ENCODE measurements at places on chromosomes 1 and 21. TPM values are rescaled to one million over a fixed set of nuclear protein-coding genes. Genes with fewer than 3 reads are reported as not detected.

Gene IGSF3
- total RNA-seq, result 0.06 TPM

- no peak overlapping the region for H3K27ac ChIP-seq
- no peaks in the 10 kb centered on the region for H3K4me1 ChIP-seq
- no peak overlapping the region for H3K4me3 ChIP-seq
- no peaks in the 10 kb centered on the region for H3K36me3 ChIP-seq
- peaks cover 19% of the 10 kb centered on the region for H3K27me3 ChIP-seq
Observed at GRCh38 chr21:37711836-37712568, 204.3 kb downstream of the KCNJ6 start.

DNA sequence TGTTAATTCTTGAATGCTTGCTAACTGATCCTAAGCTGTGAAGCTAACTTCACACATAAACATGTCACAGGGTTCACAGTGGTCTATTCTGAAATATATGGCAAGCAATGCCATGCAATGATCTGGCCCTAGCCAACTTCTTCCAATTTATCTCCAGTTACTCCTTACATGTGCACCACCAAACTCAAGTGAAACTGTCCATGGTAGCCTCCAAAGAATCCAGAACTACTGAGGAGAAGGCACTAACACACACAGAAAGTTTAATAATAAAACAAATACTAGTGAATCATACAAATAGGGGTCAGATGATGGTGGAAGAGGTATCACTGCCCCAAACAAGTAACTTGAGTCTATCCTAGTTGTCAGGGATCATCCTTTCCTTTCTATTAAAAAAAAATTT is 172.6 kb upstream of the RAB4A start:
- H3K36me3 ChIP-seq, result no peaks in the 10 kb centered on the region
- H3K4me1 ChIP-seq, result peaks cover 2% of the 10 kb centered on the region
- no peak overlapping the region for H3K27ac ChIP-seq

Gene TRMT13
- 29.8 TPM for total RNA-seq

DNA sequence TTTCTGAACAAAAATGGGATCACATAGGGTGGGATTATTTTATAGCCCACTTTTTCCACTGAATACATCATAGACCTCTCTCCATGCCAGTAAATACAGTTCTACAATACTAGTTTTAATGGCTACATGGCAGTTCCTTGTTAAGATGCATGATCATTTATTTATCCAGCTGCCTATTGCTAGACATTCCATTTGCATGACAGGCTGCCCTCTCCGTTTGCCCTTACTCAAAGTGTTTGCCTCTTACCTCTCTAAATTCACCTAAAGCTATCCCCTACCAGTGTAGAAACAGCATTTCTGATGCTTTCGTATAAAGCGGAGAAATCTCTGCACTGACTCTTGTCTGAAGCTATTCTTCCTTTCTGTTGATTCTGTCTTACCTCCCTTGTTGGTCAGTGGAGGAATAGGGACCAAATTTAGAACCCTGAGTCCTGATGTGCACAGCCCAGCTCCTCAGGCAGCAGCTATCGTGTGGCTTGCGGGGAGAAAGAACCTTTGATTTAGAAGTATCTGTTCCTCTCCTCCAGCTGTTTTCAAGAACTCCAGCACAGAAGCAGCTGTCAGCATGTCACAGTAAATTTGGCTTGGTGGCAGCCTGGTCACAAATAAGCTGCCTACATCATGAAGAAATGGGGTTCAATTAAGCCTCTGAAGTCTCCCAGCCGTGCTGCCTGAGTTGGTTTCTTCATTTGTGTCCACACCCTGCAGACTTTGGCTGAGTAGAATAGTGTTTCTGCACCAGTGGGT is 337.3 kb downstream of the PRDM2 start:
- no peaks in the 10 kb centered on the region for H3K4me1 ChIP-seq
- H3K4me3 ChIP-seq, result no peak overlapping the region
- H3K27me3 ChIP-seq, result peaks cover 9% of the 10 kb centered on the region
- DNase-seq, result no peak
- H3K27ac ChIP-seq, result no peak overlapping the region

GRCh38 chr1:21494196-21494595 is 15.0 kb upstream of the ALPL start:
- no peak for DNase-seq
- no peaks in the 10 kb centered on the region for H3K4me1 ChIP-seq
- no peaks in the 10 kb centered on the region for H3K36me3 ChIP-seq
- H3K4me3 ChIP-seq, result no peak overlapping the region
- H3K27me3 ChIP-seq, result peaks cover 22% of the 10 kb centered on the region
- H3K27ac ChIP-seq, result no peak overlapping the region

All from activated naive CD8-positive, alpha-beta T cell treated with anti-CD3 and anti-CD28 coated beads, Interleukin-2, amount 10 ng/mL, durations not matched to agents 7 days and 5 days (primary cell).